ENCODE measurements at places on chromosomes 6 and 20.

GRCh38 chr20:5654557-5654956 is 95.6 kb upstream of the SHLD1 start:
- DNase-seq: no peak

GRCh38 chr20:53138454-53139262 is 166.5 kb downstream of the TSHZ2 start:
- DNase-seq: no peak

GRCh38 chr6:26103141-26103769 is 16.0 kb downstream of the HFE start:
- no peak for DNase-seq

GRCh38 chr6:8436966-8437365 is 1.6 kb upstream of the SLC35B3 start:
- no peak for DNase-seq

DNA sequence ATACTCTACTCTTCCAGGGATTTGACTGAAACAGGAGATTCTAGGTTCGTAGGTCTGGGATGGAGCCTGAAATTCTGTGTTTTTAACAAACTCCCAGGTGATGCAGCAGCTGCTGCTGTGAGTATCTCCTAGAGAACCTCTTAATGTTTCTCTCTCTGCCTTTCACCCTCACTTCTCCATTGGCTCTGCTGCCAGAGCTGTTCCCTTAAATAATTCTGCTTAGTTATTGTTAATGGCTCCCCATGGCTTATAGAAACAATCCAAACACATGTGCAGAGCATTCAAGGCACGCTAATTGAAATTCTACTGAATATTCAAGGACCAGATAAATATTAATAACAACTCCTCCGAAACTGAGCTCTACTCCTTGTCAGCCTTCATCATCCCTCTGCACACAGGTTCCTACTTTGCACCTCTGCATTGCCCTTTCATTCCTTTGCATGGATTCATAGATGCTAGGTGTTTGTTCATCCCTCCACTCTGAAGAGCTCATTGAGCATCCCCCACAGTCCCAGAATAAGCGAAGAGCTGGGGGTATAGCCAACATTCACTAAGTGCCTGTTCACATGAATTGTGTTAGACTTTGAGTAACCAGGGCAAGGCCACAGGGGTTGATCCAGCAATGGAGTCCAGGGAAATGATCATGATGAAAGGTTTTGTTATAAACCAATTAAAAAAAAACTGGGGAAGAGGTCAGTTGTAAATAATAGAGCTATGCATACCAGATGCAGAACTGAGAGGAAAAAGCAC is 488.4 kb upstream of the JAG1 start:
- no peak for DNase-seq

- no peak for DNase-seq
Observed at GRCh38 chr20:4946986-4947385, 54.3 kb downstream of the SLC23A2 start.

GRCh38 chr20:680638-681187 is 5.1 kb upstream of the SCRT2 start:
- DNase-seq: no peak
